ENCODE measurements at places on chromosomes 6 and 20. TPM values are rescaled to one million over a fixed set of nuclear protein-coding genes. Genes with fewer than 3 reads are reported as not detected.
A peak's percentile ranks its signal among the peaks of the same experiment; 100 is the strongest.

TRIM40 gene
- total RNA-seq: not detected

- no peaks in the 10 kb centered on the region for H3K4me1 ChIP-seq
- H3K27ac ChIP-seq: no peak overlapping the region
- H3K36me3 ChIP-seq: no peaks in the 10 kb centered on the region
- H3K4me3 ChIP-seq: no peak overlapping the region
- H3K27me3 ChIP-seq: no peaks in the 10 kb centered on the region
Observed at GRCh38 chr6:15570171-15570570, 92.7 kb downstream of the DTNBP1 start.

DNA sequence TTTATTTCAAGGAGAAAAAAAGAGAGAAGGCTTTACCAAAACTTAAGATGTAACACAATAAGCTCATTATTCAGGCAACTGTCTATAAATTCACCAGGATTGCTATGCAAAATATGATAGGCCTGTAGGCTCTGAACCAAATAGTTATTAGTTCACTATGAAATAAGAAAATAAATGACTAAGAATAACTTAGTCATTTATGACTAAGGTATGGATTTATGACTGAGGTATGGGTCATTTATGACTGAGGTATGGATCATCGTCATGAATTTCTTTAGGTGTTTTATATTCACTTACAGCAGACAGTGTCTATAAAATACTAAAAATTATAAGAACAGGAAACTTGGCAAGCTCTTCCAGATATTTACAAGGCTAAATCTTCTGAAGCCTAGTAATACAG lies 52.1 kb upstream of the SNX9 start:
- H3K4me3 ChIP-seq: no peak overlapping the region

- peak; percentile 97 for DNase-seq
- H3K27ac ChIP-seq: peak overlapping the region; percentile 94
- peaks cover 46% of the 10 kb centered on the region for H3K4me1 ChIP-seq
- H3K4me3 ChIP-seq: peak overlapping the region; percentile 72
- no peaks in the 10 kb centered on the region for H3K27me3 ChIP-seq
Observed at GRCh38 chr6:26026833-26027490, 60.3 kb upstream of the HFE start.

DNA sequence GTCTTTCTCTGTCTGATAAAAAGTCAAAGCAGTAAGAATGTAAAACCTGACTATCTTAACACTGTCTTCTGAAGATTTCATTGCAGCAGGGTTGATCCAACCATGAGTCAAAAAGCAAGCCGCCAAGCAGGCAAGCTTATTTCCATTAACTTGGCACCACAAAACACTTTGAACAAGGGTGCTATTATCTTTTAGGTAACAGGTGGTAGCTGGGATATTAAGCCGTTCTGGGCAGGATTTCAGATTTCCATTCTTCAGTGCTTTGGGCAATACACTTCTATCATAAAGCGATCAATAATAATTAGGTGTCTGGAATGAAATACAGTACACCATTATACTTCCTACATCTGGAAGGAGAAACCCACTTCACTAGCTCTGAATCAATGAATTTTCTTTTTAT lies 181.9 kb downstream of the TBC1D7 start:
- no peaks in the 10 kb centered on the region for H3K27me3 ChIP-seq
- no peak overlapping the region for H3K27ac ChIP-seq
- H3K36me3 ChIP-seq: no peaks in the 10 kb centered on the region
- peak; percentile 29 for DNase-seq

GRCh38 chr6:141354191-141354955 lies 778.4 kb upstream of the GJE1 start:
- DNase-seq: no peak
- no peak overlapping the region for H3K4me3 ChIP-seq
- H3K36me3 ChIP-seq: no peaks in the 10 kb centered on the region
- no peak overlapping the region for H3K27ac ChIP-seq
- H3K4me1 ChIP-seq: no peaks in the 10 kb centered on the region

DNA sequence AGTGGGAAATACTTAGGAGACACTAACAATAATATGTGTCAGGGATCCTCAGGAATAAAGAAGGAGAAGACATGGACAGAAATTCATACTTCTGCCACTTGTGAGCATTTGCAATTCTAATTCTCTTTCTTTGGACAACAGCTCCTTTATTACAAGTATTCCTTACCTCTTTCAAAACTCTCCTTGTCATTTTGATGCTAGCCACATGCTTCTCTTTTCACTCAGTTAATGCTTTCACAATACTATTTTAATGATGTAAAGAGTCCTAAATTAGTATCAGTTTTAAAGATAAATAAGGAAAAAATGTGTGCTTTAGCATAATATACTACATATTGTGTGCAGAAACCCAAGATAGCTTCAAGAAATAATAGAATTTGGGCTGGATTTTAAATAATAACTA lies 62.5 kb downstream of the AHI1 start:
- no peak overlapping the region for H3K27ac ChIP-seq
- no peaks in the 10 kb centered on the region for H3K4me1 ChIP-seq
- no peak for DNase-seq
- H3K4me3 ChIP-seq: no peak overlapping the region
- H3K27me3 ChIP-seq: no peaks in the 10 kb centered on the region

GRCh38 chr20:63025534-63026331 lies 19.0 kb upstream of the BHLHE23 start:
- no peak for DNase-seq
- H3K27me3 ChIP-seq: no peaks in the 10 kb centered on the region
- H3K36me3 ChIP-seq: no peaks in the 10 kb centered on the region
- H3K4me1 ChIP-seq: peaks cover 6% of the 10 kb centered on the region

DNA sequence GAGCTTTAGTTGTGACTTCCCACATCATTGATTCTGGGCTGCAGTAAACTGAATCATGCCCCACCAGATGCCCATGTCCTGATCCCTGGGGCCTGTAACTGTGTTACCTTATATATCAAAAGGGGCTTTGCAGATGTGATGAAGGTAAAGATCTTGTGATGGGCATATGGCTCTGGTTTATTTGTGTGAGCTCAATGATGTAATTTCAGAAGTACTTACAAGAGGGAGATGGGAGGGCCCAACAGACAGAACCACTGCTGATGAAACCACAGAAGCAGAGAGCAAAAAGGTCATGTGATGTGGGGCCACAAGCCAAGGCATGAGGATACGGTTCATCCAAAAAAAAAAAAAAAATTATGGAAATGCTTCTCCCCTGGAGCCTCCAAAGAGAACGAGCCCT lies 118.7 kb downstream of the TOX2 start:
- H3K4me3 ChIP-seq: no peak overlapping the region
- H3K27ac ChIP-seq: no peak overlapping the region
- H3K36me3 ChIP-seq: no peaks in the 10 kb centered on the region
- DNase-seq: no peak
- no peaks in the 10 kb centered on the region for H3K27me3 ChIP-seq

DNA sequence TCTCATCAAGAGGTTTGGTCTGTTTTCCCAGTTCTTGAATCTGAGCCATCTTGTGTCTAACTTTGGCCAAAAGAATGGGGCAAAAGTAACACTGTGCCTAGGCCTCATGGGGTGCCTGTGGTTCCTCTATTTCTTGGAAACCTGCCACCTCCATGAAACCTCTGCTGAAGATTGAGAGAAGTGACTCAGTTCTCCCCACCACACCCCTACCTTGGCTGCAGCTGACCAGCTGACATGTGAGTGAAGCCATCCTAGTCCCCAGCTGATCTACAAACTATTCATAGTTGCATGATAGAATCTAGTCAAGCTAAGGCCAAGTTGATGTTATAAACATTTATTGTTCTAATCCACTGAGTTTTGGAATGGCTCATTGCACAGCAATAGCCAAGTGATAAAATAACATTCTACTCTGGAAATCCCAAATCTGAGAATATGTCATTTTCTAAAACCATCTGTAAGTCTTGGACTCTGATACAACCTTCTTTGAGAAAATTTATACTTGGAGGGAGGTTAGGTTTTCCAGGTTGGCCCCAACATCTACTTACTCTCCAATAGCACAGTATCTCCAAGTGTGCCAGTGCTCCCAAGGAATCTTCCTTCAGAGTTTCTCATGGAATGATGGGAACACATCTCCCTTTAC lies 107.0 kb upstream of the SMLR1 start:
- no peak for DNase-seq
- H3K4me1 ChIP-seq: no peaks in the 10 kb centered on the region
